Cortex of kidney (tissue), 1 donor: ENCODE measurements at places on chromosomes 12 and 14.

DNA sequence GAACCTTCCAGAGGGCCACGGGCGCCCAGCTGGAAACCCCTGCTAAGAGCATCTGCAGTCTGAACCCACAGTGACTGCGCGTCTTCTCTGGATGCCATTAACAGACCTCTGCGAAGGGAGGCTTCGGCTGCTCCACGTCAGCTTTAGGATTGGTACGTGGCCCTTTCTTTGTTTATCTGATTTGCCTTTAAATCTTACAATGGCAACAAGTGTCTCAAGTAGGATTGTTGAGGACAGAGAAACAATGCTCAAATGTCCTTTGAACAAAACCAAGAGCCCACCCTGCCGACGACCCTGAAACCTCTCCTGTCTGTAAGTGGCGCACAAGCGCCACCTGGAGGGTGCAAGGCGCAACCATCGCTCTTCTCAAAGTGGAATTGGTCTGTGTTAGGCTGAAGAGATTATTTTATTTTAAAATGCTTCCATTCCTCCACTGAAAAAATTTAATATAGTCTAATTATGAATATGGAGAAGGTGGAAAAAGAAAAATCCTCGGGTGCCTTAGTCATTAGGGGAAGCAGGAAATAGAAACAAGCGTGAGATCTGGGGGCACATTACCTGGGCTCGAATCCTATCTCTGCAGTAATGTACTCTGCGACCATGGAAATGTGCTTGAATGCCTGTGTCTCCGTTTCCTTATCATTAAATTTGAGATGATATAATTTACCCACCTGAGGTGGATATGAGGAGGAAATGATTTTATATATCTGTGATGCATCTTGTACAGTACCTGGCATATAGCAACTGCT is 82.6 kb upstream of the PTPRB start:
- no peak for DNase-seq

DNA sequence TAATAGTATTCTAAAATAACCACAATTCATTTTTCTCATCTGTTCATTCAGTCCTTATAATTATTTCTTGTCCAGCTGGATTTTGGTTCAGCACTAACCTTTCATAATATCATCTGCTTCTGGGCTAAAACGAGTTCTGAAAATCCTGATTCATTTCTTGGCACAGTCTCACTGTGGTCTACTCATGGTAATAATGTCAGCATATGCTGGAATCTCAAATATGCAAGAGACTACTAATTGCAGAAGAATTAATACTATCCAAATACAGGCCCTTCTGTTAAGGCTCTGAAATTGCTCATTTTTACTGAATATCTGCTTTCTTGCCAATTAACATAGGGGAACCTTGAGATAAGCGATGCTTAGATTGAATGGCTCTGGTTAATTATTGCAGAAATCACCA is 597.1 kb downstream of the RPL10L start:
- DNase-seq: no peak

- DNase-seq: no peak
Observed at GRCh38 chr14:87613881-87614280, 379.1 kb downstream of the GALC start.

DNA sequence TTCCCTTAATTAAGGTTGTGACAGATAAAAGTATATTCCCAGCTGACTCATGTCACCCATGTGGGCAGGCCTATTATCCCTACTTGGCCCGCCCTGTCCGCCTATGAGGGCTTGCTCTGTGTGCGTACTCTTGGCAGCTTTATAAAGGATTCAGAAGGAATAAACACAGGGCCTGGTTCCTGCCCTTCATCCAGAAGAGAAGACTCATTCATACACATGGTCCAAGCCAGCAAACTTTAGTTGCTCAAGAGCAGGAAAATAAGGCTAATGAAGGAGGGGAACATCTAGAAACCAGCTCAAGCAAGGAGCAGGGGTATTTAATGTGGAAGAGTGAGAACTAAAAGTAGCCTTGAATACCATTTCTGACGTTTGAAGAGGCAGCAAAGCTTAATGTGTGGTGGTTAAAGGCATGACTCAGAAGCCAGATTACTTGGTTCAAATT is 141.9 kb downstream of the CRADD start:
- DNase-seq: no peak

DNA sequence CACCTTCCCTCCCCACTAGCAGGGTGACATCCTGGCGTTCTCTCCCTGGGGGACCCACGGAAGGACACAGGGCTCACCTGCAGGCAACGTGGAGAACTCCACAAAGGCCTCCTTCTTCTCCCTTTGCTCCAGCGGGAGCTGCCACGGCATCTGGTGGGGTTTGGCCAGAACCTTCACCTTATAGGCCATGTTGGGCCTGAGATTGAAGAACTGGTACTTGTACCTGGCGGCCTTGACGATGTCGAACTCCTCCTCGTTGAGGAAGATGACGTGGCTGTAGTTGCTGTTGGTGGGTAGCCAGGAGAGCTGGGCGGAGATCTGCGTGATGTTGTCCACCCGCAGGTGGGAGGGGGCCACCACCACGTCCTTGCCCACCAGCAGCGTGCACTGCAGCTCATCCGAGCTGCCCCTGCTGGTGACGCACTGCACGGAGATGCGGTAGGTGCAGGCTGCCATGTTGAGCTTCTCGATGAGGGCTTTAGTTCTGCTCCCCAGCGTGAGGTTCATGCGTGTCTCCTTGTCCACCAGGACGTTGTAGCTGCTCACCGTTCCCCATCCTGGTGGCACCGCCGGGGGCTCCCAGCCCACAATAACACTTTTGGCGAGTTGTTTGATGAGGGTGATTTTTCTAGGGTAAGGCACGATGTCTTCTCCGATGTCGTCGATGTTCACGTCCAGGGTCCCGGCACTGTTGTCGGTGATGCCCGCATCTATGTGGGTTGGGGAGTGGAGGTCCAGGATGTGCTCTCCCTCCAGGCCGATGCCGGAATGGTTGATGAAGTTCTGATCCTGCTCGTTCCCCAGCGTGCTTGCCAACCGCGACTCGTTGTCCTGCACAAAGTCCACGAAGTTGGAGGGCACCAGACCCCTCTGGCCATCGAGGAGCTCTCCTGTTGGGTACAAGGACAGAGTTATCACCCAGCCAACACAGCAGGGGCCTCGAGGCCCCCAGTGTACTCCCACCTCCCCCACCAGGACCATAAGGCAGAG is 104.4 kb downstream of the PIWIL1 start:
- no peak for DNase-seq

DNA sequence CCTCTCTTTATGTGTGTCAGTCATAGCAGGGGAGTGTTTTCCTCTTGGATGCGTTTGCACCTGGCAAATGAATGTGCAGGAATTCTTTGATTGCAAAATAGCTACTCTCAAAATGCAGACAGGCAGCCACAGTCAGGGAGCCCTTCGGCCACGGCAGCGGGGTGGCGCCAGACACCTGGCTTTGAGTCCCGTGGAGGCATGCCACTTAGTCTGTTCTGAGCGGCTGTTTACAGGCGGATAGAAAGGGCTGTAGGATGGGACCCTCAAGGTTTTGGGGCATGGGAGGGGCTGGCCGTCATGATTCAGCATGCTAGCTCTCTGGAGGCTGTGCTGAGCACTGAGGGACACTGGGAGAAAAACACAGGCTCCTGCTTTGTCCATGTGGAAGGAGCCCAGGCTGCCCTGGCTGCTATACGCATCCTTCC is 117.1 kb downstream of the SLC25A47 start:
- DNase-seq: no peak

DNA sequence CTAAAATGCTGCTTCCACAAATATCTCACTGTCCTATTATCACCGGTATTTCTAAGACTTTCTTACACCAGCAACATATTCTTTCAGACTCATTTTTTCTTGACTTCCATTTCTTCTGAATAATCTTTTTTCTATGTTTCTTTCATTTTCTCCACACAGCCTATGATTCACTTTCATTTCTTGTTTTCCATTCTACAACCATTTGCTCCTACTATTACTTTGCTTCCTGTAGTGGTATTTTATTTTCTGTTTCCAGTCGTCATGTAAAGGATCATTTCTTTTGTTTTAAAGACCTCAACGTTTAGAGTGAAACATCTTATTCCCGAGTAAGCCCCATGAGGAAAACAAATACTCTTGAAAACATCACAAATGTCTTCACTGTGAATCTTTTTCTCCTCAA is 182.2 kb upstream of the MDGA2 start:
- no peak for DNase-seq
